WERI-Rb-1 (cell line): ENCODE measurements at places on chromosomes 11 and 22.
A peak's percentile ranks its signal among the peaks of the same experiment; 100 is the strongest.

- DNase-seq = no peak
These were observed 10.2 kb downstream of the SCGB1A1 start for GRCh38 chr11:62428871-62429560.

- DNase-seq = no peak
These were observed 47.6 kb upstream of the PARVA start for GRCh38 chr11:12329797-12330196.

DNA sequence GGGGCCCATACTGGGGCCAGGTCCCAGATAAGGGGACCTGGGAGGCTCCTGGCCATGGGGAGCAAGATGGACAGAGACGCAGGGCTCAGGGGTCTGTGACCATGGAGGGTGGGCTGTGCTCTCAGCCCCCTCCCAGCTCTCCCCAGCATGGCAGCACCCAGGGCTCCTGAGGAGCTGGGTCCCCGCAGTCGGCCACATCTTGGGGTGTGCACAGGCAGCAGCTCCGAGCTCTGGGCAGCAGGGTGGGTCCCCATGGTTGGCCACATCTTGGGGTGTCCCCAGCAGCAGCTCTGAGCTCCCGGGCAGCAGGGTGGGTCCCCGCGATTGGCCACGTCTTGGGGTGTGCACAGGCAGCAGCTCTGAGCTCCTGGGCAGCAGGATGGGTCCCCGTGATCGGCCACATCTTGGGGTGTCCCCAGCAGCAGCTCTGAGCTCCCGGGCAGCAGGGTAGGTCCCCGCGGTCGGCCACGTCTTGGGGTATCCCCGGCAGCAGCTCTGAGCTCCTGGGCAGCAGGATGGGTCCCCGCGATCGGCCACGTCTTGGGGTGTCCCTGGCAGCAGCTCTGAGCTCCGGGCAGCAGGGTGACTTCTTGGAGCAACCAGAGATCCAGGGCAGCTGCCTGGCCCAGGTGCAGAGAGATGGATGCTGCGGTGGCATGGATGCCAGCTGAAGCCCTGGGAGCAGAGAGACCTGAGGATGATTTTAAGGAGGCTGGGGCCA is 18.3 kb upstream of the MUC5B start:
- no peak for DNase-seq

DNA sequence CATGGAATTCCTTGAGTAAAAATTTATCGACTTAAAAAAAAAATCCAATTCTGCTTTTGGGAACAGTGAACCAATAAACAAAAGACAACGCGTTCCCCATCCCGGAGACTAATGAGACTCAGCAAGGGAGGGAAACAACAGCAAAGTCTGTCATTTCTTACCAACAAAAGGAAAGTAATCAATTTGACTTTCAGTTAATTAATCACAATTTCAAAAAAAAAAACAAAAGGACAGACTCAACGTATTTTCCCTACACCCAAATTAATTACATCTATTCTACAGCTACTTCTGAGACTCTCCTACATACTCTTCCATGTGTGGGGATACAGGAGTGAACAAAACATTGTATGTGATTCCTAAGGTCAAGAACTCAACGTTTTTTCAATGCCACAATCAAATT is 1.9 kb downstream of the RDX start:
- DNase-seq = no peak

GRCh38 chr11:57604296-57605027 is 7.0 kb downstream of the SERPING1 start:
- no peak for DNase-seq

DNA sequence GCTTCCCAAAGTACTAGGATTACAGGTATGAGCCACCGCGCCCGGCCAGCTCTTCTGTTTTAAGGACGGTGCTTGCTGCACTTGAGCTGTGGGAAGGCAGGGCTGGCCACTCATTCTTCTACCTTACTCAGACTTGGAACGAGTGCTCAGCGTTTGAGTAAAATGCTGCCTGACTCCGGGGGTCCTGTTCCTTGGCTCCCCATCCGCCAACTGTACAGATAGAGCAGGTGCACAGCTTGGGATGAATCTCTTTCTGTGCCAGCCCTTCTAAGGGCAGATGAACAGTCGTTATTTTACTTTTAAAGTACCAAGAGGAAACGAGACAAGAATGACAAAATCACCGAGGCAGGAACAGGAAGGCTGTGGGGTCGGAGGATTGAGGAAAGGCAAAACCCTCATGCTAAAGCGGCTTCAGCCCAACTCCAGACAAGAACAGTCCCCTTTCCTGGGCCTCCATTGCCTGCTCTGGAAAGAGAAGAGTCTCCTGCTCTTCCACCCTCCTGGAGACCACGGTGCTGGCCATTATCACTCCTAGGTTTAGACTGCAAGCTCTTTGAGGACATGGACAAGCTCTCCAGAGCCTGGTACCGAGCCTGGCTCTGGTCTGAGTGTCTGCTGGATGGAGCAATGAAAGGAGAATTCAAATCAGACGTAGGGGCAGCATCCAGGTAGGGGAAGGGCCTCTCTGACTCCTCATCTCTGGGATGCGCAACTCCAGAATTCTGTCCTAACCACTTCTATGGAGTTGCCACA is 1.1 kb upstream of the SUN2 start:
- DNase-seq = no peak

DNA sequence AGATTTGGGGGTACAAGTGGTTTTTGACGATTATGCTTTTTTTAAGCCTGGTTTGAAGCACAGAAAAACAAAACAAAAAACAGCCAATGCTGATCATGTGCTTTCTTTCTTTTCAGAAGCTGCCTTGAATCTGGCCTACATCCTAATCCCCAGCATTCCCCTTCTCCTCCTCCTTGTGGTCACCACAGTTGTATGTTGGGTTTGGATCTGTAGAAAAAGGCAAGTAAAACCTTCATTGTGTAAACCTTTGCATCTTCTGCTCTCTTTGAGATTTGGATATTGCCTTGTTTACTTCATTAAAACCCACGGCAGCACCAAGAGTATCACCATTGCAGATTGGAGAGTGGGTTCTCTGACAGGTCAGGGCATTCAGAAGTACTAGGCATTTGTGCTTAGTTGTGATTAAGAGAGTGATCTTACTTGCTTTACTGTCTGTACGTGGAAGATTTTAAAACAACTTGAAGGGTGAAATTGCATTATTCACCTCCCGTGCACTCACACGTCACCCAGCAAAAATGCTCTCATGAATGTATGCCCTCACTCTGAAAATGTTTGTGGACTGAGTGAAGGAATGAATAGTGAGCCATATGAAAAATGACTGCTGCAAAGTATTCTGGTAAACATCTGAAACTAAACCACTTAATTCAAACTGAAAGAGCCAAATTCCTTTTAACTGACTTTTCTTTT is 17.0 kb downstream of the LAYN start:
- no peak for DNase-seq

GRCh38 chr22:50641696-50642607 is 14.0 kb upstream of the ARSA start:
- DNase-seq = no peak

DNA sequence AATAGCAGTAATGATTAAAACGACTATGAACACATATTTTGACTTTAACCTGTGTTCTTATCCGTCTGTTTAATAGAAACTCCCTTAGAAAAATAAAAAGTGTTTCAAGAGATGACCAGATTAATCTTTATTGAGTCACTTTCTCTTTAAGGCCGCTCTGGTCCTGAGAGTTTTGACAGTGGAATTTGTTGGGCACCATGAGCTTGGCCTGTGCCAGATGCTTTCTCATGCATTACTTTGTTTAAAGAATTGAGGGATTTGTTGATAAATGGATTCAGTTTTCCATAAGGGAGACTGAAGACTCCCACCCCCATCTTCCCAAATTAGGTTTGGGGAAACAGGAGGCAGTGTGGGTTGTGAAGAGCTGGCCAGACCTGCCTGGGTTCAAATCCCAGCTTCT is 53.2 kb upstream of the ALX4 start:
- DNase-seq = no peak

GRCh38 chr22:20785415-20785814 is 11.5 kb downstream of the SERPIND1 start:
- DNase-seq = no peak

GRCh38 chr11:110251836-110252235 is 44.6 kb downstream of the RDX start:
- DNase-seq = no peak

GRCh38 chr11:64094463-64095260 is 58.9 kb downstream of the FLRT1 start:
- no peak for DNase-seq

DNA sequence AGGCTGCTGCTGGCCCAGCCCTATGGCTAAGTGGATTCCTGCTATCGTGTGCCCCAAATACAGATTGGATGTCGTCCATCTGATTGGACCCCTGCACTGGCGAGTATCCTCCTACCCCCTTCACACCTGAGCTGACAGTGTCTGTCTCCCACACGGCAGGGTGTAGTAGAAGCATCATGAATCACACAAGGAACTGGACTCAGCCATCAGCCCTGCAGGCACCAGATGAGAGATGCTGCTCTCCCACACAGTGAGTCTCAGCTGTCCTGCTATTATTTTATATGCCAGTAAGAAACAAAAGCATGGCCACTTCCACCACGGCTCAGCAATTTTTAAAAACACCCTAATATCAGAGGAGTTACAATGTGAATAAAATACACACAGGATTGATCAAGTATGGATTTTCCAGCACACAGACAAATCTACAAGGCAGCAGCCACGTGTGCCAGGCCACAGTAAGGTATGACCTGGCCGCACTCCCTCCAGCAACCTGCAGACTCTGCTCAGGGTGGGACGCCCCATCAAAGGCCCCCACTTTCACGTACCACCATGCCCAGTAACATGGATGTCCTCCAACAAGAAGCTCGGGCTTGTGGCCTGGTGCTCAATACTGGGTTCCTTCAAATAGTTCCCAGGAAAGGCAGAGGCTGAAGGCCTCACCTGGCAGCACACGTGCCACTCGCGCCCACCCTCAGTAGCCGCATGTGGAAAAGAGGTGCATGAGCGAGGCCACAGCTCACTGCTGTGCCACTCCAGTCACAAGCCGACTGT is 16.4 kb upstream of the SLC25A1 start:
- DNase-seq = no peak

GRCh38 chr11:79371152-79371551 is 69.7 kb downstream of the TENM4 start:
- DNase-seq = no peak

DNA sequence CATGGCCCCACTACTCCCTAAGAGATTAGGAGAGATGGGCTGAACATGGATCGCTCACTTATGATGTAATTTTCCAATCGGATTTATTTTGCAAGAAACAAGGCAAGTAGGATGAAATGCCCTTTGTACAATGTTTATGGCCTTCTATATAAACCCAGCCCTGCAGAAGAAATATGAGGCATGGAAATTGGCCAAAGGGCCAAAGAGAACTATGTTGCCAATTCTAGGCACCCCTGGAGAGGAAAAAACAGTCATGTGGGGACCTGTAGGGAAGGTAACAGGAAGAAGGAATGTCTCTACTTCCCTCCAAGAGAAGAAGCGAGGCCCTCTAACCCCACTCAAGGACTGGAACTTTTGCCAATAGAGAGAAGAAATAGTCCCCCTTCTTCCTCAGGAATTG is 54.4 kb downstream of the RCN1 start:
- no peak for DNase-seq

DNA sequence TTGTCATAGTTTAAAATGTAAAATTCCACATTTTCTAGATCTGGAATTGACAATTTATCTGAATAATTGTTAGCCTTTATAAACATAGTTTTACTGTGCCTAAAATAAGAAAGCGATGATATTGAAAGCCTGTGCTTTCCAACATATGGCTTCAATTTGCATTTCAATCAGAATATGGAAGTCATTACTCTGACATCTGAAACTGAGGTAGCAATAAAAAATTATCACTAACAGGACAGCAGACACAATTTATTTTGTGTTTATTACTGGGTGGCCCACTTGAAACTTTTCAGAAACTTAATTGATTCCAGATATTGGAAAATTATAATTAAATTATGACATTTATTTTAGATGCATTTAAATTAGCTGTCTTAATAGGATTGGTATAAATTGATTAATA is 78.5 kb downstream of the TMEM135 start:
- no peak for DNase-seq

GRCh38 chr22:45013138-45013537 is 3.3 kb upstream of the PHF21B start:
- DNase-seq = no peak

DNA sequence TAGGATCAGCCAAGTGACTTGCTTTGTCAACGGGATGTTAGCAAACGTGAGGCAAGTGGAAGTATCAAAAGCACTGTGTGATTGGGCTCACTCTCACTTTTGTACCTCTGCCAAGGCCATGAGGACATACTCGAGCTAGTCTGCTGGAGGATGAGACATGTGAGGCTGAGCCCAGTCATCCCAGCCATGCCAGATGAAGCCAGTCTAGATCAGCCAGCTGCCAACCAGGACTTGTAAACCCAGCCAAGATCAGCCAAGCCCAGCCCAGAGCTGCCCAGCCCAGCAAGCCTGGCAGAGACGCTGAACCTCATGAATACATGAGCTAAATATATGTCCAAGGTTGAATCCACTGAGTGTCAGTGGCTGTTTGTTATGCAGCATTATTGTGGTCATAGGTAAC is 369.7 kb downstream of the MN1 start:
- DNase-seq = no peak

DNA sequence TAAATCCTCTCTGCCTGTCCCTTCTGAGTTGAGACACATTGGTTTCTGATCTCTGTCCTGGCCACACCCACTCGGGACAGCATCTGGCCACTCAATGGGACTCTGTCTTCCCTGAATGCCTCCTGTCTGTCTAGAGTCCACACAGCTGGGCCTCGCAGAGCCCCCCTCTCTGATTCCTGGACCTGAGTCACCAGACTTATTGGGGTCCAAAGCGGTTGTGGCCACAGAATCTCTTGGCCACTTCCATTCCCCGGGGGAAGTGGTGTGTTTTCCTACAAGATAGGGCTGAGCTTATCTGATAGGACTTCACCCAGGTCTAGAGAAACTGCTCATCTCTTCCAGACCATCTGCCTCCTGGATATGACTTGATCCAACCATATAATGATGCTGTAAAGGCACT is 57.4 kb upstream of the WNT11 start:
- DNase-seq = no peak

DNA sequence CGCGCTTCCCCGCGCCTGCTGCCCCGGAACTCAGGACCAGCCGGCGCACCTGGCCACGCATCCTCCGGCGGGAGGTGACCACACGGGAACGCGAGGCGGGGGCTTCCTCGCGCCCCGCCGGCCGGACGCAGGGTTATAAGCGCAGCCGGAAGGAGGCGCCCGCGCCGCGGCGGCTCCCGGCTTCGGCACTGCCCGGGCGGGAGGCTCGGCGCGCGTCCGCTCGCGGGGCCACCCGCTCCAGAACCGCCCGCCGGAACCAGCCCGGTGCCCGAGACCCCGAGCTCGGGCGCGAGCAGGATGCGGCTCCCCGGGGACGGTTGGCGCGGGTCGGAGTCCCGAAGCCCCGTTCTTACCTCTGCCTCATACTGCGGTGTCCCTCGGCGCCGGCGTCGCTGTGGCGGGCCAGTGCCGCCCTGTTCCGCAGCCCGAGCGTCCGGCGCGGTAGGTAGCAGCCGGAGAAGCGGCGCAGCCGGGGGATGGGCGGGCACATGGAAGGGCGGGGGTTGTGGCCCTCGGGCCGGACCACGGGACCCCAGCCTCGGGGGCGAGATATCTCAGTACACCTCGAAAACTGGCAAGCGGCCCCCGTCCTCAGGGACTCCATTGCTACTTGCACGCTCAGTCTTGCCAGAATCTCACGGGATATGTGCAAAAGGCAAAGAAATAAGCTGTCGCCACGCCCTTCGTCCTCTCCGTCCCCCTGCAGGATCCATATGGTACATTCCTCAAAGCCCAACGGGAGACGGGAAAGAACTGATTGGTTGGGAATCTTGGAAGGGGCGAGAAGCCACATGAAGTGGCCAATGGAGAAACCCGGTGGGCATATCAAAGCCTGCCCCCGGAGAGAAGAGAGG is 23.1 kb downstream of the MICAL3 start:
- DNase-seq = peak; percentile 92
